Aortic smooth muscle cell (primary cell): ENCODE measurements at places on chromosomes 1 and 21. TPM values are rescaled to one million over a fixed set of nuclear protein-coding genes. Genes with fewer than 3 reads are reported as not detected.

The MOB3C gene
- total RNA-seq, result 10.4 and 11.4 TPM in 2 replicates

The SAMD13 gene
- total RNA-seq, result 0.92 and 1.1 TPM in 2 replicates

The LMX1A gene
- not detected in 2 replicates for total RNA-seq

The BEST4 gene
- total RNA-seq, result 0.12 and 0.13 TPM in 2 replicates

The TNFRSF4 gene
- total RNA-seq, result 0.12 and 0.13 TPM in 2 replicates

The POLR3GL gene
- 26.4 and 27.6 TPM in 2 replicates for total RNA-seq

The SNX7 gene
- total RNA-seq, result 49.5 and 56.6 TPM in 2 replicates

The CELA3A gene
- total RNA-seq, result not detected in 2 replicates

The DISC1 gene
- 2.2 and 3.3 TPM in 2 replicates for total RNA-seq

The S100PBP gene
- total RNA-seq, result 32.9 and 51.2 TPM in 2 replicates

The C4BPA gene
- total RNA-seq, result not detected in 2 replicates

The EVI5 gene
- 92.9 and 108 TPM in 2 replicates for total RNA-seq

The CEP170 gene
- 155 and 174 TPM in 2 replicates for total RNA-seq

The TTC22 gene
- total RNA-seq, result under 0.01 TPM in 1 of 2 replicates, not detected in the other

The LCE6A gene
- total RNA-seq, result not detected in 2 replicates

The GBP5 gene
- total RNA-seq, result under 0.01 TPM in 2 replicates

The KCNJ9 gene
- total RNA-seq, result under 0.01 and 0.06 TPM in 2 replicates

The AMY2A gene
- not detected in 2 replicates for total RNA-seq
